Activated CD8-positive, alpha-beta memory T cell treated with anti-CD3 and anti-CD28 coated beads for 4 hours (primary cell): ENCODE measurements at places on chromosomes 11 and 22.

DNA sequence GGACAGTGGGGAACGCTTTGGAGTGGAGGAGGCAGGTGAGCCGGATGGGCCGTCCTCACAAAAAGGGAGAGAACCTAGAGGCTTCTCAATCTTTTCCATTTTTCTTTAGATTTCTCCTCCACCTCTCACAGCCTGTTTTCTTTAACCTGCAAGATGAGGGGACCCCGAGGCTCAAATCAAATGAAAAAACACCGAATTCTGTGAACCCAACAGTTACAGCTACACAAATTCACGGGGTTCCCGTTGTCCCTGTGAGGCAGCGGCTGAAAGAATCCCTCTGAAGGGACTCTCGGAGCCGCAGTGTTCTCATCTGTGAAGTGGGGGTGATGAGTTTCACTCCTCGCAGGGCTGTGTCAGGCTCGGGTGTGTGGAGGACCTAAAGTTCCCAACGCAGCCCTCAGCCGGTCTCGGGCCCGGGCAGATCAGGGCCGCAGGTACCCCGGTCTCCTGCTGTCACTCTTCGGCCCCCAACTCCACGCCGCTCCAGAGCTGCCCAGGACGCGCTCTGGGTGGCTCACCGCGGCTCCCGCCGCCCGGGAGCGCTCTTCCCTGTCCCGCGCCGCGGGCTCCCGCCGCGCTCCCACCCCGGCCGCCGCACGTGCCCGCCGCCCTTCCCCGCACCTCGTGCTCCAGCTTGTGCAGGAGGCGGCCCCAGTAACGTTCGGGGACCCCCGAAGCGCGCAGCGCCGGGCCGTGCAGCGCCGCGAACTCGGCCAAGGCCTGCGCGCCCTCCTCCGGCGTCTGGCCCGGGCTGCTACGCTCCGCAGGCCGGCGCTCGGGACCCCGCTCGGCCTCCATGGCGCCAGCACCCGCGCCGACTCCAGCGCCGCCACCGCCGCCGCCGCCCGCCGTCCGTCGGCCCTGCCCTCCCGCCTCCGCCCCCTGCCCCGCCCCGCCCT lies at the start of gene TTLL12:
TSS of gene TTLL12 (minus strand) at position 863 of the 899 bp plus-strand sequence. CDS start at position 798, 65 bp downstream.
- peak; percentile 13 for DNase-seq

DNA sequence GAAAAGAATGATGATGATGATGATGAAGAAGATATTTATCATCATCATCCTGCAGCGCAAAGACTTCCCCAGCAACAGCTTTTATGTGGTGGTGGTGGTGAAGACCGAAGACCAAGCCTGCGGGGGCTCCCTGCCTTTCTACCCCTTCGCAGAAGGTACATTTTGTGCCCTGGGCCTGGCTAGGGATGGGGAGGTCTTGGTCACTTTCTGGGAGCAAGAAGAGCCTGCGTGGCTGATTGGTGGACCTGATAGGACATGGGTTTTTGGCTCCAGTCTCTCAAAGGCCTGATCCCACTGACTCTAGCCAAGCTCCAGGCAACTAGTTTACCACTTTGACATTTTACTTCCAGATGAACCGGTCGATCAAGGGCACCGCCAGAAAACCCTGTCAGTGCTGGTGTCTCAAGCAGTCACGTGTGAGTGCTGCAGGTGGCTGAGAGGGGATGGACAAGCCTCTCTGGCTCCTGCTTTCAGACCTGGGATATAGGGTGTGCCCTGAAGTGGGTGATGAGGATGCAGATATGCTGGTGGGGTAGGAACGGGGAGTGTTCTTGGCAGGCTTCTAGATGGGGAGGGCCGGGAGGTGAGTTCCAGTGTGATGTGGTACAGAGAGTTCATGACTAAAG lies 5.3 kb downstream of the SIDT2 start:
- no peak for DNase-seq

- no peak for DNase-seq
Observed at GRCh38 chr22:50739279-50739691, 1.3 kb downstream of the ACR start.

DNA sequence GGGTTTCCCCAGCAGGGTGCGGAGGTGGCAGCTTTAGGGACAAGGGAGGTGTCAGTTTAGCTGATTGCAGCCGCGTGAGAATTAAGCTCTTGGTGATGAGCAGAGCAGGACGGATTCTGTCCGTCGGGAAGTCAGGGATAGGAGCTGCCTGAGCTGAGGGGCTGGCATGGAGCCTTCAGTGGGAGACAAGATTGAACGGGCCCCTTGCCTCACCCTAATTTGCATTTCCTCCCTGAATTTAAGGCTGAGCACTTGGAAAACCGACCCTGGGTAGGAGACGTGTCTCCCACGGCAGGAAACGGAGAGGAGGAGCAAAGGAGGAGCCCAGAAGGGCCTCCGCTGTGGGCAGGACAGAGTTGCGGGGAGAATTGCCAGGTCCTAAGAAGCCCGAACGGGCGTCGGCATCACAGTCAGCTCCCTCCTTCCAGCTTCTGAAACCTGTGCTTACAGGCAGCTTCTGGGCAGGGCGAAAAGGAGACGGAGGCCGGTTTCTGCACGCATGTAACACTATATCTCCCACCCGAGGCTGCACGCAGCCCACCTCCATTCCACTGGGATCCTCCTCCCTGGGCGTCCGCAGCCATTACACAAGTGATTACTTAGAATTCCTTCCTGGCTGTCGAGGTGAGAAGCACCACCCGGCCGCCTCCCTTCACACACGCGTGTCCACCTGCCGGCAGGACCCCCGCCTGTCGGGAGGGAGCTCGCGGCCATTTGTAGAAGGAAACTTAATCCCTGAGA lies 345.8 kb downstream of the BRD1 start:
- DNase-seq, result no peak

DNA sequence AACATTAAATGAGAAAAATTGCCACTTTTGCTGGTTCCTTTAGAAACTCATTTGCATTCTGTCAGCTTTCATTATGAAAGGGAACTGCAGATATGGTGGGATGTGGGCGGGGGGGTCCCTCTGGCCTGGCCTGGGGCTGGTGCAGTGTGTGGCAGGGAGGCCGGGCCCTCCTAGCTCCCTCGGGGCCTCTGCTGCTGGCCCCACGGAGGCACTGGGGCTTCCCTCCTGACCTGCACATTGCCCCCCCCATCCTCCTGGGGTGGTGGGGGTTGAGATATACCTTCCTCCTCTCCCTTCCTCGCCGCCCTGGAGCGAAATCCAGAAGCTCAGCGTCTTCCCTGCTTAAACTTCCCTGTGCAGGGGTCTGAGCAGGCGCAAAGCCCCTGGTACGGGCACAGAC lies 1005.9 kb downstream of the BRD1 start:
- DNase-seq, result no peak

GRCh38 chr11:18384157-18384641 lies 10.2 kb upstream of the LDHA start:
- DNase-seq, result no peak

DNA sequence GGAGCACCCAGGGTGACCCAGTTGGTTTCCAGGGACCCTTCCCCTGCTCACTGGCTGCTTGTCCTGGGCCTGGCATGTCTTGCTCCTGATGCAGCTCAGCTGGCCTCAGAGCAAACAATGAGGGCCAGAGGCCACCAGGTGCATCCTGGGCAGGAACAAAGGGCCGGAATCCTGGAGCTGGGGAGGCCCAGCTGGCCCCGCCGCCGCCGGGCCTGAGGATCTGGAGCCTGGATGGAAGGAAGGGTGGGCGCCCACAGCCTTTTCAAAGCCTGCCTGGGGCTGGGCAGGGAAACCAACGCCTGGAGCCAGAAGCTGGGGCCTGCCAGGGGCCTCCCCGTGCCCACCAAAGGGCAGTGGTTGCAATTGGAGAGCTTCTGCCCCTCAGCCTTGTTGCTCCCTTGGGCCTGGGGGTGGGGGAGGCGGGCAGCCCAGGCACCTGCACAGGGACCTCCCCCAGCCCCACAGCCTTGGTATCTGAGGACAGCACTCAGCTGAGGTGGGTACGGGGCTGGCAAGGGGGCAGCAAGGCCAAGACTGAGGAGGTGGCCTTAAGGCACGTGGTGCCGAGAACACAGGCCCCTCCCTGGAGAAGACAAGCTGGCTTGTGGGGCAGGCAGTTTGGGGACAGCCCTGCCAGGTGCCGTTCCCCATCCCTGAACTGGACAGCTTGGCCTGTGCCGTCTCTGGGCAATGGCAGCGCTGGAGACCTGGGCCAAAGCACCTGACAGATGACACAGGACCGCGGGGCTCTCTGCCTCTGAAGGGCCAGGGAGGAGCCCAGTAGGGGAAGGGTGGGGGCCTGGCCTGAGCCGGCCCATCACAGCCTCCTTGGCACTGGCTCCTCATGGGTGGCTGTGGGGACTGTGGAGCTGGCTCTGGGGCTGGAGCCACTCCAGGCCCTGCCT lies 7.1 kb upstream of the ADORA2A start:
- DNase-seq, result no peak

DNA sequence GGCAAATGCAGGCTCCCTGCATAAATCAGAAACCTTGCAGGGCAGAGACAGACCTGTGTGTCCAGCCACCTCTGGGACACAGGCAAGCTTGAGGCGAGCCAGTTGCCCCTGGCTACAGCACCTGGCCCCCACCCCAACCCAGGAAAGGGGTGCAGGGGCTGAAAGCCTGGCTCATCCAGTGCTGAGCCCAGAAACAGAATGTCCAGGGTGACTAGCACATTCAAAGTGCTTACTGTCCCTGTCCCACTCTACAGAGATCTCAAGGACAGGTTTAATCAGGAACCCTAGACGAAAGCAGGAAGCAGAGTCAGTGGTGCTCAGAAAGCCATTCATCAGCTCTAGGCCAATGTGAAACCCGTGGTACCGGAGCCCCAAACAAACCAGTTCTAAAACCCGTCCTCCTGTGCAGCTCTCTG lies 31.9 kb downstream of the PLEKHA7 start:
- no peak for DNase-seq

- no peak for DNase-seq
Observed at GRCh38 chr22:27630754-27631153, 170.8 kb downstream of the MN1 start.

GRCh38 chr11:1224491-1225385 lies 1.9 kb downstream of the MUC5B start:
- no peak for DNase-seq

DNA sequence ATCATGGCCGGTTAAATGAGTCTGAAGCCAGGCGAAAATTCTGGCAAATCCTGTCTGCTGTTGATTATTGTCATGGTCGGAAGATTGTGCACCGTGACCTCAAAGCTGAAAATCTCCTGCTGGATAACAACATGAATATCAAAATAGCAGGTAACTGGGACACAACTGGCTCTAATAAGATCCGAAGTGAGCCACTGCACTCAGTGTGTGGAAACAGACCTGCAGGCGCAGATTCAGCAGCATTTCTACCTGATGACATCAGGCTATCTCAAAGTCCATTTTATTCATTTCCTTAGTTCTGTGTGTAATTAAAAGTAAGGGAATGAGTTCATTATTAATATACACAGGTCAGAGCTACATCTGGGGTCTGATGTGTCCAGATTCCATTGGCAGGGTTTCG lies 78.2 kb downstream of the PPP2R1B start:
- no peak for DNase-seq
